ENCODE measurements at places on chromosomes 1 and 21.

GRCh38 chr1:31796707-31797106, 19.1 kb downstream of the SPOCD1 start:
- DNase-seq = no peak

DNA sequence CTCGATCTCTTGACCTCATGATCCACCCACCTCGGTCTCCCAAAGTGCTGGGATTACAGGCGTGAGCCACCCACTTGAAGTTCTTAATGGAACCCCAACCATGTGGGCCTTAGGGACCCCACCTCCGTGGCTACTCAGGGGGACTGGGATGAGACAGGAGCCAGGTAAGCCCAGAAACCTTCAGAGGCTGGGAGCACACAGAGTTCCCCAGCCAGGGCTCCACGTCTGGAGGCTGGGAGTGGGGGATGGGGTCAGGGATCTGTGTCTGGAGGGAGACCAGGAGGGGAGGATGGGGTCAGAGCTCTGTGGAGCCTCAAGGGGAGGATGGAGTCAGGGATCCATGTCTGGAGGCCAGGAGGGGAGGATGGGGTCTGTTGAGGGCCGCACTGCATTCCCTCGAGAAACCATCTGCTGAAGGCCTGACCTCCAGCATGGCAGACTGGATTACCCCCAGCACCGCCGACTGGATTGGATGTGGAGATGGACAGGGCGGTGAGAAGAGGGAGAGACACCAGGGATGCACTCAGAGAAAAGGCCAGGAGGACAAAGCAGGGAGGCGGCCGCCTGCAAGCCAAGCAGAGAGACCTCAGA, 2.1 kb upstream of the FTCD start:
- DNase-seq = no peak

- peak; percentile 35 for DNase-seq
These were observed 1.1 kb downstream of the TOR1AIP1 start for GRCh38 chr1:179883040-179883744.

GRCh38 chr21:17911628-17912027, 92.5 kb upstream of the C21orf91 start:
- no peak for DNase-seq

DNA sequence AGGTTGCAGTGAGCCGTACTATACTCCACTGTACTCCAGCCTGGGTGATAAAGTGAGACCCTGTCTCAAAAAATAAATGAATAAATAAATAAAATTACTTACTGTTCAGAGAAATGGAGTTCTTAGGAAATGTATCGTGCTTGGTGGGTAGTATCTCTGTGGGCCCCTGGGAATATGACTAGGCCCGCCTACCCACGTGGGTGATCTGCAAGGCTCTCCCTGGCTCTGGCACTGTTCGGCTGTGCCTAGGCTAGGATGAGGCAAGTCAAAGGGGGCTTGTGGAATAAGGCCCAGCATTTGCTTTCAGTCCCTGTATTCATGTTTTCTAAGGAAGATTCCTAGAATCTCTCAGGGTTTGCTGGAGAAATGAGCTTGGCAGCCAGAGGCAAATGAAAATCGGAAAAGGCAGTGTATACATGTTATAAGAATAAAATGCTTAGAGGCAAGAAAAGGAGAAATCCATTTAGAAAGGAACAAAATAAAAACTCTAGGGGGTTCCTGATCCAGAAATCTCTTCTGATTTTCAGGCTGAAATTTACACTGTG, 4.5 kb upstream of the CSRP1 start:
- DNase-seq = no peak

GRCh38 chr1:100950781-100951180, 54.9 kb downstream of the SLC30A7 start:
- DNase-seq = no peak

DNA sequence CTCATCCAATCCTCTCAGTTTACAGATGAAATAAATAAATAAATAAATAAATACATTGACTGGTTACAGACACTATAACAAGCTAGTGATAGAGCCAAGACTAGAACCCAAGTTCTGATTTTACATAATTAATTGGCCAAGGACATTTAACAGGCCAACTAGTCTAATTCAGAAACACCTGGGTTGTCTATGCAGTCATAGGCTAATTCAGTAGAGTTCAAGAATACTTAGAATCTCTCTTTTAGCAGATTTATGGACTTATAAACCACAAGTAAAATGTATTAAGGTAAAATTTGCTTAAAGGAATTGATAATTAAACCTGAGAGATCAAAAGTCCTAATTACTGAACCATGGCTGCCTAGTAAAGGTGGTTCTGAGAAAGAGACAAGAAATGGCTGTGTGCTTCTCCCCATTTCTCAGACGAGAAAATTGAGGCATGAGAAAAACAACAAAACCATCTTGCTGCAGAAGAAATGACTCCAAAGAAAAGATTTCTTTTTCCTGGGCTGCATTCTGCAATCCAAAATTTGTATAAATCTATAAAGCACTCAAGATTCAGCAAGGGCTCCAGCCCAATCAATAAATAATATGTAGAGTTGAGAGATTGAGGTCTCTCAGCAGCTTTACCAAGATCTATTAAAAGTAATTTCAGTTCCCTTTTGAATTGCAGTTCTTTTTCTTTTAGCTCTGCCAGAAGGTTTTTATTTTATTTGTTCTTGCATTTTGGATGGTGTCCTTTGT, 98.3 kb downstream of the DUSP10 start:
- no peak for DNase-seq

DNA sequence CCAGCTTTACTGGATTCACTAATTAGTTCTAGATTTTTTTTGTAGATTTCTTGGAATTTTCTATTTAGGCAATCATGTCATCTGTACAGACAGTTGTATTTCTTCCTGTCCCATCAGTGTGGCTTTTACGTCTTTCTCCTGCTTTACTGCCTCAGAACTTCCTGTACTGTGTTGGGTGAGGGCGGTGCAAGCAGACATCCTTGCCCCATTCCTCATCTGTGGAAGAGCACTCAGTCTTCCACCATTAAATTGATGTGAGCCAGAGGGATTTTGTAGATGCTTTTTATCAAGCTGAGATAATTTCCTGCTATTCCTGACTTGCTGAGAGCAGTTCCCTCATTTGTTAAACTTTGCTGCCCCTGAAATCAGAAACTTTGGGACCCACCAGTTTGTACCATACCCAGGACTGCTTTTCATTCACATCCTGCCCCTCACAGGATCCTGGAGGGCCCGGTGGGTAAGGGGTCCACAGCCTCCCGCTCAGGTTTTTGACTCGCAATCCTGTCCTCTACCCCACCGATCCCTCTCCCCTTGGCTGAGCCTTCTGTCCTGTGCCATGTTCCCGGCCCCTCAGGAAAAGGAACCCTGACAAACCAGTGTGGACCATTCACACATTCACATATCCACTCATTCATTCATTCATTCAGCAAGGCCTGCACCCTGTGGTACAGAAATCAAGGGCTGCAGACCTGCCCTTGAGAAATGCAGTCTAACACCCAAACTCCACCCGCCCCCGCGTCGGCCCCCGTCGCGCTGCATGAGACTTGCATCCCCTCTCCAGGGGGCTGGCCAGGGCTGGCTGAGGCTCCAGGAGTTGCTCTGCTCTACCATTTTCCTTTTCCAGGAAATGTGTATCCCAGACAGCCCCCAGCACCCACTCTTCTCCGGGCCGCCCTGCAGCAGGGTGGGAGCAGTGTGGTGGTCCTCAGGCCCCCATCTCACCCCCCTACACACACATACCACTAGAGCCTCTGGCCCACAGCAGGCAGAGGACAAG, 246.5 kb upstream of the VAMP3 start:
- DNase-seq = no peak

GRCh38 chr1:216028631-216029030, 394.6 kb downstream of the USH2A start:
- no peak for DNase-seq

DNA sequence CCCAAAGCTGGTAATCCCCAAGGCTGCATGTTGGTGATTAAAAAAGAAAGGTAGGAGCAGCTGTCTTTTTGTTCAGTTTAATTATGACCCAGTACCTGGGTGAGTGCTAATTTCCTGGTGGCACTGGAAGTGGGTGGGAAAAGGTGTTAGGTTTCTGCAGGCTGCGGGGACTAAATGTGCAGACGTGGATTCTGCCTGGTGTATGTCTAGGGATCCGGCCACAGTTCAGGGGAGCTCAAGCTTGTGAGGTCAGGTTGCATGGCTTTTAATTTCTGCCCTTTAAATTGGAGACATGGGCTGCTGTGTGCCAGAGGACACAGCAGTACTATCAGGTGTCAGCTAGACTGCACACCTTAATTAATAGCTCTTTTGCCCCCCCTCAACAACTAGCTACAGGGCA, 20.3 kb upstream of the TBX19 start:
- DNase-seq = no peak

DNA sequence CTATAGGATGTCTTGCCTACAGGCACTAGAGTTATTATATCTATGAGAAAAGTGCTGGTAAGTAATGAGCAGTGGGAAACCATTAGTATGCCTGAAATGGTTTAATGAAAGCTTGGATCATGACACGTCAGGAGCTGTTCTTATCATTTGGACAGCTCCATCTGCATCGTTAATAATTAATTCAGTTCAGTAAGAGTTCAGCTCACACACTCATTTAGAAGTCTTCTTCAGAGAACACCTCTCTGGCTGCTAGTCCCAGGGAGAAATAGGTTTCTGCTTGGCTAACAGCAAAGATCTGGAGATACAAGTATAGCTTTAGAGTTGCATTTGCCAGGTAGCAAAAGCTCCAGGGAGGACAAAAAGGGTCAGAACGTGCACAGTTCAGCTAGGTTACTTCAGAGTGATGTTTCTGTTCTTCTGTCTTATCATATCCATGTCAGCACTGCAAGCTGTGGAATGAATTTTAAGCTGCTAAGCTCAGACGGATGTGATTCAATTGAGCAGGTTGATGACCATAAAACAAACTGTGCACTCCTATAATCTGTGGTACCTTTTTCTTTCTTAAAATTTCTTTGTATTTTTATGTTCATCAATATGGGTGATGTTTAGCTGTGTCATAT, 173.6 kb downstream of the ADGRL2 start:
- DNase-seq = no peak

All from activated T-cell treated with anti-CD3 and anti-CD28 coated beads, Interleukin-2, amount 50 U/mL, for 1 hour (primary cell).